Cardiac muscle cell (in vitro differentiated cells and primary cell): ENCODE measurements at places on chromosomes 1 and 21. TPM values are rescaled to one million over a fixed set of nuclear protein-coding genes. Genes with fewer than 3 reads are reported as not detected.

- no peak overlapping the region for H3K4me3 ChIP-seq
- DNase-seq, result no peak
- H3K27me3 ChIP-seq, result no peaks in the 10 kb centered on the region
- no peaks in the 10 kb centered on the region for H3K36me3 ChIP-seq
- H3K27ac ChIP-seq, result no peak overlapping the region
- no peaks in the 10 kb centered on the region for H3K4me1 ChIP-seq
Observed at GRCh38 chr1:28950449-28950848, 36.1 kb downstream of the EPB41 start.

- no peaks in the 10 kb centered on the region for H3K36me3 ChIP-seq
- no peak for DNase-seq
- H3K4me3 ChIP-seq, result no peak overlapping the region
- no peaks in the 10 kb centered on the region for H3K27me3 ChIP-seq
- no peaks in the 10 kb centered on the region for H3K4me1 ChIP-seq
Observed at GRCh38 chr21:15514073-15514946, 215.5 kb upstream of the USP25 start.

- H3K36me3 ChIP-seq, result no peaks in the 10 kb centered on the region
- H3K4me3 ChIP-seq, result no peak overlapping the region
- no peak overlapping the region for H3K27ac ChIP-seq
- H3K27me3 ChIP-seq, result no peaks in the 10 kb centered on the region
- DNase-seq, result no peak
Observed at GRCh38 chr1:205883792-205884191, 33.9 kb upstream of the PM20D1 start.

GRCh38 chr1:182303778-182304177 lies 87.8 kb downstream of the GLUL start:
- no peaks in the 10 kb centered on the region for H3K27me3 ChIP-seq
- H3K4me1 ChIP-seq, result no peaks in the 10 kb centered on the region
- H3K36me3 ChIP-seq, result no peaks in the 10 kb centered on the region
- DNase-seq, result no peak
- H3K27ac ChIP-seq, result no peak overlapping the region

PGLYRP3 gene
- total RNA-seq, result not detected in 2 replicates

TRAPPC3 gene
- 83.5 and 99.6 TPM in 2 replicates for total RNA-seq

DNA sequence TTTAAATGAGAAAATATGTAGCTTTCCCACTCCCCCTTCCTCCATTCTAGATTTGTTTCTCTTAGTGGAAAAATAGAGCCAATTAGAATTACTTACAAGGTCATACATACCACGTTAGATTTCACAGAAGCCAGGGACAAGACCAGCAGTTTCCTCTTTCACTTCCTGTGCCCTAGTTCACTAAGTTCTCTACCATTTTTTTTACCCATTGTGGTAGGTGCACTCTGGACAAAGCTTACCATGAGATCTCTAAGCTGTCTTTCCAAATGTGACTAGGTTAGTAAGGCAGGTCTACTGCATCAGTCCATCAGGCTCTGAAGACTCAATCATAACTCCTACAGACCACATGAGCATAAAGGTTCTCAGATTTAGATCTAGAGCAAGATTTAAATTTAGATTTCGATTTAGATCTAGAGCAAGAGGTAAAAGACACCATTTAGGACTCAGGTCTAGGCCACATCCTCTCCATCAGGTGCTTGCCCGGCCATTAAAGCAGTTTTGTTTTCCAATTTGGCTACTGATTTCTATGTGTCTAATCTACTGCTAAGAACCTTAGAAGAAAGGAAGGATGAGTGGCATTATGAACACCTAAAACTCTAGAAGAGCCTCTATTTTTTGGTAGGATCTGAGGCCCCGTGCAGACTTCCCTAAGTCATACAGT lies 235.3 kb downstream of the FAF1 start:
- H3K4me3 ChIP-seq, result no peak overlapping the region
- no peaks in the 10 kb centered on the region for H3K36me3 ChIP-seq
- H3K27me3 ChIP-seq, result no peaks in the 10 kb centered on the region
- no peak overlapping the region for H3K27ac ChIP-seq
- no peak for DNase-seq

DNA sequence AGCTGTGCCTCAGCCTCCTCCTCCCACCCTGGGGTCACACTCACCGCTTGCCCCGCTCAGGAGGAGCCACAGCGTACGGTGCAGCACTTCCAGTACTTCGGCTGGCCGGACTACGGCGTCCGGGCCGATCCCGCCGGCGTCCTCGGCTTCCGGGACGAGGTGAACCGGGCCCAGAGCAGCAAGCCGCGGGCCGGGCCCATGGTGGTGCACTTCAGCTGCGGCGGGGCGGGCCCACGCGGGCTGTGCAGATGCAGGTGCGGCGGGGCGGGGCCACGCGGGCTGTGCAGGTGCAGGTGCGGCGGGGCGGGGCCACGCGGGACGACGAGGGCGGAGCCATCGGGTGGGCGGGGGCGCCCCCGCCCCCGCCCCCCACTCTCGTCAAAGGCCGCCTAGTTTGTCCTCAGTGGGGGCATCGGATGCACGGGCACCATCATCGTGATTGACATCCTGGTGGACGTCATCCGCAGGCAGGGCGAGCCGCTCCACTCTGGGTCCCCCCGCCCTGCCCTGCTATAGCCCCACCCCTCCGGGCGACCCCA lies 5.5 kb downstream of the RNF223 start:
- no peak overlapping the region for H3K27ac ChIP-seq
- no peaks in the 10 kb centered on the region for H3K4me1 ChIP-seq
- H3K27me3 ChIP-seq, result peaks cover 35% of the 10 kb centered on the region
- H3K36me3 ChIP-seq, result no peaks in the 10 kb centered on the region

- H3K27ac ChIP-seq, result no peak overlapping the region
- H3K4me1 ChIP-seq, result peaks cover 3% of the 10 kb centered on the region
- H3K27me3 ChIP-seq, result no peaks in the 10 kb centered on the region
- H3K4me3 ChIP-seq, result no peak overlapping the region
- H3K36me3 ChIP-seq, result no peaks in the 10 kb centered on the region
Observed at GRCh38 chr1:78165816-78166215, 120.0 kb downstream of the GIPC2 start.

ECM1 gene
- total RNA-seq, result 0.78 and 1.9 TPM in 2 replicates

DNA sequence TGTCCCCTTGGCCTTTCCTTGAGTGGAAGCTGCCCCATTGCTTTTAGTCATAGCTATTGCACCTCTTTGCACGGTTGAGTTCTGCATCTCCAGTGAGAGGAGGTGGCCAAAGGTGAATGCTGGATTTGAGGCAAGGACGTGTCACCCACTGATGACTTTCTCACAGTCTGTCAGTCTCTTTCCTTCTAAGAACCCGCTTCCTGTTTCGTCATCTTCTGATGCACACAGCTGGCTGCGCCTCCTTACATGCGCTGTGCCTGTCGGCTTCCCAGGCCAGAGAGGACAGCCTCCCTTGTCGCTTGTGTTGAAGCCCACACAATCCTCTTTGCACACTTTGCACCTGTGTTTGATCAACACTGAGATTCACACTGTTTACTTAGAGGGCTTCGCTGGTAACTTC lies 41.8 kb upstream of the PWP2 start:
- no peak overlapping the region for H3K27ac ChIP-seq
- no peak for DNase-seq
- H3K36me3 ChIP-seq, result peaks cover 3% of the 10 kb centered on the region
- no peak overlapping the region for H3K4me3 ChIP-seq
- no peaks in the 10 kb centered on the region for H3K27me3 ChIP-seq
- H3K4me1 ChIP-seq, result no peaks in the 10 kb centered on the region

- H3K27me3 ChIP-seq, result no peaks in the 10 kb centered on the region
- no peaks in the 10 kb centered on the region for H3K4me1 ChIP-seq
- H3K27ac ChIP-seq, result no peak overlapping the region
- H3K4me3 ChIP-seq, result no peak overlapping the region
- DNase-seq, result no peak
Observed at GRCh38 chr1:67676946-67677345, 8.1 kb upstream of the GADD45A start.

DNA sequence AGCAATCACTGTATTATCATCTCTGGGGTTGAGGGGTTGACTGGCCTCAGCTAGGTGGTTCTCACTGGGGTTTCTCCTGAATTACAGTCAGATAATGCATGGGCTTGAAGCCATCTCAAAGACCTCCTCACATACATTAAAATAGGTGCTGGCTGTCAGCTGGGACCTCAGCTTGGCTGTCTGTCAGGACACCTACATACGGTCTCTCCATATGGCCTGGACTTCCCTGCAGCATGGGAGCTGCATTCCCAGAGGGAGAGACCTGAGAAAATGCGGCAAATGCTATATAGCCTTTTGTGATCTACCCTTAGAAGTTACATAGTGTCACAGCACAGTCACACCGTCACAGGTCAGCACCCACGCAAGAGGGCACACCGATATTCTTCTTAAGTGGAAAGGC lies 93.6 kb downstream of the TSEN15 start:
- no peak overlapping the region for H3K27ac ChIP-seq
- no peak for DNase-seq
- no peaks in the 10 kb centered on the region for H3K27me3 ChIP-seq
- H3K4me1 ChIP-seq, result peaks cover 9% of the 10 kb centered on the region

- H3K27ac ChIP-seq, result no peak overlapping the region
- no peak overlapping the region for H3K4me3 ChIP-seq
- H3K36me3 ChIP-seq, result no peaks in the 10 kb centered on the region
Observed at GRCh38 chr1:94622757-94623156, 81.2 kb upstream of the F3 start.

DNA sequence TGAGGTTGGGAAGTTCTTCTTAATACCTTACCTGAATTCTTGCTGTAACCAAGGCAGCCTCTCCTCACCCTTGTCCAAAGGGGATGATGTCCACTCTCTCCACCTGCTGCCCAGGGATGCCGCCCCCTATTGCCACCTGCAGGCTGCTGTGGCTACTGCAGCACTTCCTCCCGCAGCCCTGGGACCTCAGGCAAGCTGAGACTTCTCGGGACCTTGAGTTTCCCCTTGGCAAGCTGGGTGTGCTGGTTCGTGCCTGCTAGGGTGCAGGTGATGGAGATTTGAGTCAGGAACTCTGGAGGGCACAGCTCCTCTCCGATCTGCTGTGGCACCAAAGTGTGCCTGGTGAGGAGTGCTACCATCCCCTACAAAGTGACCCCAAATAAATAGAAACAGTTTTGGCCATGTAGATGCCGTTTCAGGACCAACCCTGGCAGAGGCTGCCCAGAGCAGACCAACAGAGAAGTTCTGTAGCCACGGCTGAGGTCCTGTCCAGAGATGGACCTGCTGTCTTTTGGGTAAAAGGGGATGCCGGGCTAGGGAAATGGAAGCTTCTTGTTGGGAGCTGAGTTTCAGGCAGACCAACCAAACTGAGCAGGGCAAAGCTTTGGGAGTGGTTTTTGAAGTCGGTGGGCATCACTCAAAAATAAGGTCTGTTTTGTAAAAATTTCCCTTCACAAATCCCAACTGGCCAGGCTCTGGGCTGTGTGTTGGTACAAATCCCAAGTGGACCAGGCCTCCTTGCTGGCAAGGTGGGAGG lies 31.7 kb downstream of the RUNX3 start:
- H3K27me3 ChIP-seq, result no peaks in the 10 kb centered on the region
- H3K4me1 ChIP-seq, result no peaks in the 10 kb centered on the region
- no peaks in the 10 kb centered on the region for H3K36me3 ChIP-seq
- peak; percentile 61 for DNase-seq

SLAMF7 gene
- total RNA-seq, result not detected in 2 replicates

CD1C gene
- total RNA-seq, result not detected in 2 replicates

GRCh38 chr1:33001282-33001681 lies 35.4 kb downstream of the AK2 start:
- no peak for DNase-seq
- H3K27me3 ChIP-seq, result no peaks in the 10 kb centered on the region
- H3K4me3 ChIP-seq, result no peak overlapping the region
- H3K4me1 ChIP-seq, result peaks cover 42% of the 10 kb centered on the region

GRCh38 chr1:3968851-3969250 lies 68.8 kb upstream of the C1orf174 start:
- no peak for DNase-seq
- H3K27me3 ChIP-seq, result no peaks in the 10 kb centered on the region
- H3K36me3 ChIP-seq, result no peaks in the 10 kb centered on the region
- no peak overlapping the region for H3K27ac ChIP-seq

GRCh38 chr1:233897325-233898162 lies 6.9 kb upstream of the SLC35F3 start:
- no peak for DNase-seq
- no peaks in the 10 kb centered on the region for H3K4me1 ChIP-seq

DNA sequence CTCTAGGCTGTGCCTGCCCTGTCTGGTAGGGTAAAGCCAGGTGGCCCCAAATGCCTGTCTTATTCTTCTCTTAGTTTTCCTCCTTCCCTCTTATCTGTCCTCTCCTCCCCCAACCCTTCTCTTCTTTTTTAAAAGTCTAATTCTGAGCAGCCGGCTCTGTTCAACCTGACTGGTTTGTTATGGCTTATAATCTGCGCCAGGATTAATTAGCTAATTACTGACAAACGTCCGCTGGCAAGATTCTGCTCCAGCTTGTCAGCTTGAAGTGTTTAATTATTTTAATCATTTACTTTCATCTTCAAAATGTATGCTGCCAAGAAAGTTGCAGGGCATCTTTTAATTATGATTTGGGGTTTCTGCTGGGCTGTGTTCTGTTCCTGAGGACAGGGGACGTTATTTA lies 27.2 kb upstream of the PSMB2 start:
- peaks cover 5% of the 10 kb centered on the region for H3K27me3 ChIP-seq
- H3K36me3 ChIP-seq, result no peaks in the 10 kb centered on the region
- H3K27ac ChIP-seq, result no peak overlapping the region
- no peak overlapping the region for H3K4me3 ChIP-seq

INTS7 gene
- 5.6 and 7.9 TPM in 2 replicates for total RNA-seq

- no peak overlapping the region for H3K27ac ChIP-seq
- no peak for DNase-seq
- H3K4me1 ChIP-seq, result no peaks in the 10 kb centered on the region
- no peak overlapping the region for H3K4me3 ChIP-seq
- H3K36me3 ChIP-seq, result no peaks in the 10 kb centered on the region
Observed at GRCh38 chr21:15496911-15497310, 232.9 kb upstream of the USP25 start.

GRCh38 chr1:212873518-212873917 lies 15.4 kb downstream of the FLVCR1 start:
- H3K4me1 ChIP-seq, result no peaks in the 10 kb centered on the region
- no peak overlapping the region for H3K4me3 ChIP-seq
- peaks cover 37% of the 10 kb centered on the region for H3K36me3 ChIP-seq
- DNase-seq, result no peak

DNA sequence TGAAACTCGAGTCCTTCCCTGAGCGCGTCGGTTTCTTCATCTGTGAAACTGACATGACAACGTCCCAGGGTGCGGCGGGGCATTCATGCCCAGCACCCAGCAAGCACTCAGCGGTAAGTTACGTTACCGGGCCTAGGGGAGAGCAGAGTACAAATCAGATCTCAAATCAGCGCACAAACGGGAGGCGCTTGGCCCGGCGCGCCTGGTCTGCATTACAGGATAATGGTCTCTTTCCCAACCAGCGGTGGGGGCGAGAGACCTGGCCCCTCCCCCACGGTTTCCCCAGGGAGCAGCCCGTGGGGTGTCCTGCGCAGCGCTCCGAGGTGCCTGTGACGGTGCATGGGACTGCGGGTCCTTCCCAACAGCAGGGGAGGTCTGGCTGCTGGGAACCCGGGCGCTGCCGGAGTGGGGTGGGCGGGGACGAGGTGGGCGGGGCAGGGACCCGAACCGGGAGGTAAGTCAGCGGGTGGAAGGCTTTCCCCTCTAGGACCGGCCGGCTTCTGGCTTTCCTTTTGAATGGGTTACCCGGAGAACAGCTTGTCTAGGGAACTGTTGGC lies 1.0 kb downstream of the TMEM51 start:
- peaks cover 21% of the 10 kb centered on the region for H3K4me1 ChIP-seq
- no peaks in the 10 kb centered on the region for H3K36me3 ChIP-seq
- no peaks in the 10 kb centered on the region for H3K27me3 ChIP-seq
- H3K27ac ChIP-seq, result no peak overlapping the region
- DNase-seq, result peak; percentile 47
